ENCODE measurements at places on chromosomes 2 and 18.

- no peak for DNase-seq
Observed at GRCh38 chr2:190578158-190579057, 43.9 kb upstream of the NEMP2 start.

DNA sequence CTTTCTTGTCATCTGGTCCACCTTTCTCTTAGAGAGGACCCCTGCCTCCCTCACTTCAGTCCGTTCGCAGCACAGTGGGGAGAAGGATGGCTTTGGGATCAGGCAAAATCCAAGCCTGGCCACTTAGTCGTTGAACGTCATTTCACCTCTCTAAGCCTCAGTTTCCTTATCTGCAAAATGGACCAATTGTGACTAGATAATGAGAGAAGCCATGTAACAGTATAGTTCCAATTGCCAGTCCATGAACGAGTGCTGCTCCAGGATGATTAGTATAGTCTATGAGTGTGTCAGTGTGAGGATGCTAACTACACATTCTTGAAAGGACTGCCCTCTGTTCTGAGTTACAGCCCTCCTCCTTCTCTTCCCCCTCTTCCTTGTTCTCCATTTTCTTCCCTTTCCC, 1.1 kb downstream of the INHA start:
- no peak for DNase-seq

DNA sequence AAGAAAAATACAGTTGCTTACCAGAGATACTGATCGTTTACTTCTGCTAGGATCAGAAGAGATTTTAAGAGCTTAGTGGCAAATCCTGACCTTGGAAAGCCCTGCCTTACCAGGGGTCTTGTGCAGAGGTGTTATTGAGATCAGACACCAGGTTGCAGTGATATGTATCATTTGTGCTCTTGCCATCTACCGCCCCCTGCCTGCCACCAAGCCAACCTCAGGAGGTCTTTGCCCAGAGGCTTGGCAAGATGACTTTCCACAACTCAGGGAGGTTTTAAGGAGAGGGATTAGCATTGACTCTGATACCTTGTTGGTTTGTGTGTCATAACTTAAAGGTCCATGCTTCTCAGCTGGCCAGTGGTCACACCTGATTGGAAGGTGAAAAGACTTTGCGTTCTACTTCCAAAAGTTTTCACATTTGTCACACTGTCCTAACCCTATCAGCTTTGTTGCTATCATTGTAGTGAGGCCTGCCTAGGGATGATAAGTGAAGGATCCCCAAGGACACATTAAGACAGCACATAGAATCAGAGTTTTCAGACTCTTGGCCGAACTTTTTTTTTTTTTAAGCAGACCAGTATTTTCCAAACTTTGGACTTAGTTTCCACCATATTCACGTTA, 46.2 kb upstream of the MGAT5 start:
- peak; percentile 57 for DNase-seq

DNA sequence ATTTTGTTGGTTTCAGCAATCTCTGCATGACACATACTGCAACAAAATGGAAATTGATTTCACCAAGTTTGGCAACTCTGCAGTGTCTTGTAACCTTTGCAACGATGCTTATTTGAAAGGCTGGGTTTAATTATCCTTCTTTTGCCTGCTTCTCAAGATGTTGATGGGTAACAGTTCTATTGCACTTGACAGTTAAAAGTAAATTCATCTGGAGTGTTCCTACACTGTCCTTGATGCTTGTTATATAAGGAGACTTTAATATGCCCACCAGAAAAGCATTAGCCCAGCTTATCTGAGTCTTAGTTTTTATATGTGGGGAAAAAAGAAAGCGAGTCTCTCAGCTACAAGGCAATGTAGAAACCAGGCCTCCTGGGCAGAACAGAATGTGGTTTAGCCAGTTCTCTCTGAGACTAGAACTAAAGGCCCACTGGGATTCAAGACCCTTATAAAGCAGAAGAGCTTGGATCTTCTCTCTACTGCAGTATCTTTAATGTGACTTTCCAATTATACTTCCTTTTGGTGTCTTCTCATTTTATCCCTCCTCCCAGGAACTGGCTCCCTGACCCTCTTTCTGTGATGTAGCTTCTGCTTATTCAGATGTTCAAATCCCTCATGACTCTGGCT, 106.8 kb upstream of the LYPD6 start:
- DNase-seq = no peak

All from stimulated activated CD4-positive, alpha-beta T cell treated with anti-CD3 and anti-CD28 coated beads, Interleukin-1b, Interleukin-23, amount 100 ng/mL, for 48 hours (primary cell).